ENCODE measurements at places on chromosomes 1 and 21.

DNA sequence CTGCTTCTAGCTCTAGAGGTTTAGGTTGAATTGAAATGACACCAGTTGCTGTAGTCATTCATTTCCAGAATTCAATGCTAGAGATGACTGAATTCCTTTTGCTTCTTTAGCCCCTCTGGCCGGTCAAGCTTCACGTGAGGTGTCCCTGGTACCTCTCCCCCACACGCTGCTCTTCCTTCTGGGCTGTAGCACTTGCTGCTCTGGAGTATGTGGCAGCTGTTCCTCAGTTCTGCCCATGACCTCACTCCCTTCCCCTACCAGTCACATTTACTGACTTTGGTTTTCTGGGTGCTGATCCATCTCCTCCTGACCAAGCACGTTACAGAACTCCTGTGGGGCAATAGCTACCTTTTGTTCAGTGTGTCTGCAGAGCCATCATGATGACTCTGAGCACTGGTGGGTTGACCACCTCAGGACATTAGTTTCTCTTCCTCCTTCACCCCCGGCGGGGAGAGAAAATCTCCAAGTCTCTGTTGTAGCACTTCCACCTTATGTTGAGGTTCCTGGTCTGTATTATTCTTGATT, 128.1 kb downstream of the HHAT start:
- DNase-seq: no peak

GRCh38 chr21:34625030-34625593, 10.2 kb upstream of the RCAN1 start:
- no peak for DNase-seq

GRCh38 chr1:8496473-8496872, 178.6 kb downstream of the SLC45A1 start:
- DNase-seq: no peak

DNA sequence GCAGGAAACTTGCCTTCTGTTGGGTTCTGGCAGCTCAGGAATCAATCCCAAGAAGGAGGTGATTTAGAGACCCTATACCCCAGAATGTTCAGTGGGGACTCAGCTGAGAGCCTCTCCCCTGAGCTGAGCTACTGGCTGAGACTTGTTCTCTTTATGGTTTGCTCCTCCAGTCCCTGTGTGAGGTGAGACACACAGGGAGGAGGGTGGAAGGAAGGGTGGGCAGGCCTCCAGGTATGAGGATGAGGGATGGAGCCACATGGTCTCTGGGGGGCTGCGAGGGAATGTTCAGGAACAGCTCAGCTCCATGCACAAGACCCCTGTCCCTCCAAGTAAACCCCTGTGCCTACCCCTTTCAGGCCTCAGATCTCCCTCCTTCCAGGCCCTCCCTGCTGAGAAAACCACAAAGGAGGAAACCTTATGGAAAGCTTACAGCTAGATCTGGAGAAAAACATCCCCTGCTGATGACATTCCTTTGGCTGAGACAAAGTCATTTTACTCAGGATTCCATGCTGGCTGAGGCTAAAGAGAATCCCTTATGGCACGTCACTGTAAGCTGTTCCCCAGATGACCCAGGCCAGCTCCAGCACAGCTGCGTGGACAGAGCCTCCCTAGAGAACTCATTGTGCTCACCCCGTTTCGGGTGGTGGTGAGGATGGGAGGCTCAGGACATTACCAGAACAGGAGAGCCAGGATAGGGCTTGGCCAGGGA, 91.5 kb upstream of the IPO9 start:
- DNase-seq: peak; percentile 80

DNA sequence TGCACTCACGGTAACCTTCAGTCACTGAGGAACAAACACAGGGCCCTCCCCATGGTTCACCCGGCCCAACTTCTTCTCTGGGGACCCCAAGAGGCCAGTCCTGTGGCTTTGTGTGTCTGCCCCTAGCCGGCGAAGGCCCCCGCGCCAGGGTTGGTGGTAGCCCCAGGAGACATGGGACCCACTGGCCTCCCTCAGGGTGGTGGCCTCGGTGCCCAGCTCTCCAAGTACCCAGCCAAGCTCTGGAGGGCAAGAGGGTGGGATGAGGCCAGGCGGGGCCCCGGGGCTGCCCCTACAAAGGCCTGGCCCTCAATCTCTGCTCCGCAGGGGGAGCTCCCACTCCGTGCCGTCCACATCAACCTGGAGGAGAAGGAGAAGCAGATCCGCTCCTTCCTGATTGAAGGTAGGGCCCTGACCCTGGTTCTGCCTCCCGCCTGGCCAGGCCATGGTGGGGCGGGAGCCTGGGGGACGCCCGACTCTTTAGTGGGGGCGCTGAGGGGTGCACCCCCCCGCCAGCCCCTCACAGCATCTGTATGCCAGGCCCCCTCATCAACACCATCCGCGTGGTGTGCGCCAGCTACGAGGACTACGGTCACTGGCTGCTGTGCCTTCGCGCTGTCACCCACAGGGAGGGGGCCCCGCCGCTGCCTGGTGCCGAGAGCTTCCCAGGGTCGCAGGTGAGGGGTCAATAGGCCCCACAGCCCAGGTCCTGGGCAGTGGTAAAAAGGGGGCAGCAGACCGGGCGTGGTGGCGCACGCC, 5.6 kb downstream of the PLEKHN1 start:
- no peak for DNase-seq

- DNase-seq: no peak
Measured at GRCh38 chr1:174995916-174996315, 3.8 kb upstream of the CACYBP start.

DNA sequence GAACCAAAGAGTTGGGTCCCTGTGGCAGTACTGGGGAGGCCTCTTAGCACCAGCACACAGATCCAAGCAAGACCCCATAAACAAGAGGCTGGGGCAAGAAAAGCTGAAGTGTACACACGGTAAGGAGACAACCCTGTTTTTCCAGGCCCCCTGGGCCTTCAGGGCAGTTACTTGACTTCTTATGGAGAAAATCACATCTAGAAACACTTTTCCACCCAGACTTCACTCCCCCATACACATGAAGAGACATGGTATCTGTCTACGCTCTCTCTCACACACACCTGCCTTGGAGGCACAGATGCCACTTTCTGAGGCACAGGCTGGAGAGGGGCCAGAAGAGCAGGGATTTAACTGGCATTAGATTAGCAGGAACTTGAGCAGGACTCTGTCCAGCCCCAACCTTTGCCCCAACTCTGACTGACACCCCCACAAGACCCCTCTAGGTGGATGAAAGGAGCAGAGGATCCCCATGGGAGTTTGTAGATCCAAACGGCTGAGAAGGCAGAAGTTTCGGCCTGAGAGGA, 2.2 kb downstream of the CERS2 start:
- no peak for DNase-seq

DNA sequence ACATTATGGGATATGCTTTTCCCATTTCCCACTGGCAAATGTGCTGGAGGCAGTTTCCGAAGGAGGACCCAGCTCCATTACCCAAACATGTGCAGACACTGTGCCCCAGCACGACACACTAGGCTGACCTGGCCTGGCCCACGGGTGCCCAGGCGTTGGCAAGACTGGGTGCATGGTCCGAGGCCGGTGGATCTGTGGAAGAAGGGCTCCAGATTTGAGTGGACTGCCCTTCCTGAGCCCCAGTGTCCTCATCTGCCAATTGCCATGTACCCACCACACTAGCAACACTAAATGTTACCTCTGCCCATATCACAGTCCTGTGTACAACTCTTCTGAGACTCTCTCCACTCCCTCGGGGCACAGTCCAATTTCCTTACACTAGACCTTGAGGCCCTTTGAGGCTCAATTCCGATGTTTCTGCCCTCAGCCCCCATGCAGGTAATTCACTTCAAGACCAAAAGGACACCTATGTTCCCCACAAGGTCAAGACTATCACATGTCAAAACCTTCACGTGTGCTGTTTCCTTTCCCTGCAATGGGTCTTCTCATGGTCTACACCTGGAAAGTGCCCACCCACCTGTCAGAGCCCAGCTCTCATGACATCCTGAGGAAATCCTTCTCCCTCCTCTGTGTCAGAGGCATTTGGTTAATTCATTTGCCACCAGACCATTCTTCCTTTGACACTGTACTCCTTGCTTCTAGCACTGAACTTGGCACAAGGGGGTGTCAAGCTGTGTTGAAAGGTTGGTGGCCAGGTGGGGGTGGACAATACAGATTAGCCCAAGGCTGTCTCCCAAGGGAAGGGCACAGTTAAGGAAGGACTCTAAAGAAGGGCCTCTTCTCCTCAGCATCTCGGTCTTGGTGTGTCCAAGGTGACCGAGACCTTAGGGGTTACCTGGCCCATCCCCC, 124.9 kb downstream of the DMRTB1 start:
- no peak for DNase-seq

DNA sequence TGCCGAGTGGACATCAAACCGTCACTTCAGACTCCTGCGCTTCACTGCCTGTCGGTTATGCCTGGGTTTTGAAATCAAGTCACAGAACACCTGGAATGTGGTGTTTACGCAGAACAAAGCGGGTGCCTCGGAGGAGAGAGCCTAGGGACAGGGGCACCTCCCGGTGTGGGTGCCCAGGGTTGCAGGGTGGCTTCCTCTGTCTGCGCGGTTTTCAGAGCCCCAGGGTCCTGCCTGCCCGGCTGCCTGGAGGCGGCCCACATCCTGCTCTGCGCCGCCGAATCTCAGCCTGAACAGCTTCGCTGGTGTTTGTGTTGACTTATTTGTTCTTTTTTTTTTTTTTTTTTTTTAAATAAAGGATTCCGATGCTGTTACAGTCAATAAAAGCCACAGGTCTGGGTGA, 113.5 kb upstream of the COL6A1 start:
- DNase-seq: no peak
